ENCODE measurements at places on chromosomes 5 and 9.
A peak's percentile ranks its signal among the peaks of the same experiment; 100 is the strongest.

GRCh38 chr9:79569814-79570447 is 1.8 kb upstream of the TLE4 start:
- no peak for DNase-seq

DNA sequence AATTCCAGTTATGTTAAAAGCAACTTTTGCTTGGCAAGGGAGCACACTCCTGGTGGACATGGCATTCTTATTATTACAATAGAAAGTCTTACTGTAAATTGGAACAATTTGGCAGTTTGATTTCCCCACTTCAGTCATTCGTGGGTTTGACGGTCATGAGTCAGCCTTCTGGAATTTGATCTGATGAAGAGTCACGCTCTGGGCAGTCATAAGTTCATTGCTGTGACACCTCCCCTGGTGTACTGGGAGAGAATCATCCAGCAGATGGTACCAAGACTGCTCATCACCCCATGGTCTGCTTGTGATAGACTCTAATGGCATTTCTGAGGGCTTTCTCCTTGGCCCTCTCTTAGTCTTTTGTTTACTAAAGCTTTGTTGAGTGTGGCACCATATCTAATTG is 53.8 kb downstream of the GLRA1 start:
- no peak for DNase-seq

GRCh38 chr9:68964765-68965164 is 49.1 kb downstream of the PRKACG start:
- DNase-seq: no peak

DNA sequence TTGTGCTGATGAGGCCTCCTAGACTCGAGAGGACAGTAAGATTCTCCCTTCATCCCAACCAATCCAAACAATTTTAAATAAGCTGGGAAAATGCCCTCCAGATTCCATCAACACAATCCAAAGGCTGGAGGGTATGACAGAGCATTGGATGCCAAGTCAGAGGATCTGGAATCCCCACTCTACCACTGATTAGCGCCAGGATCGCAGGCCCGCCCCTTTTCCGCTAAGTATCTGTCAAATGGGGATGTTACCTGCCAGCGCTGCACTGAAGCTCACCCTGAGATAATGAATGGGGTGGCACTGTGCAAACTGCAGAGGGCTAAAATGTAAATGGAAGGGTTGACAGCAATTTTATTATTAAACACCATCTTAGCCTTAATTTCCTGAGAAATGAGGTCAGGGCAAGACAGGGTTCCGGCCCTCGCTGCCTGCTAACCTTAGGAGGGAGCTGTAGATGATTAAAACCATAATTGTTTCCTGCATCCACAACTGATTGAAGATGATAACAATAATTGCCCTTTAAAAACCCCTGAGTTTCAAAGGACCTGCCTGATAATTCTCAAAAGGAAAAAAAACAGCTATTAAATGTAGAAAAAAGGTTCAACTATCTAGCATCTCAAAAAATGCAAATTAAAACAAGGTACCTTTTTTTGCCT is 31.6 kb upstream of the GABBR2 start:
- no peak for DNase-seq

- no peak for DNase-seq
These were observed 31.3 kb upstream of the SLC36A2 start for GRCh38 chr5:151378616-151379015.

DNA sequence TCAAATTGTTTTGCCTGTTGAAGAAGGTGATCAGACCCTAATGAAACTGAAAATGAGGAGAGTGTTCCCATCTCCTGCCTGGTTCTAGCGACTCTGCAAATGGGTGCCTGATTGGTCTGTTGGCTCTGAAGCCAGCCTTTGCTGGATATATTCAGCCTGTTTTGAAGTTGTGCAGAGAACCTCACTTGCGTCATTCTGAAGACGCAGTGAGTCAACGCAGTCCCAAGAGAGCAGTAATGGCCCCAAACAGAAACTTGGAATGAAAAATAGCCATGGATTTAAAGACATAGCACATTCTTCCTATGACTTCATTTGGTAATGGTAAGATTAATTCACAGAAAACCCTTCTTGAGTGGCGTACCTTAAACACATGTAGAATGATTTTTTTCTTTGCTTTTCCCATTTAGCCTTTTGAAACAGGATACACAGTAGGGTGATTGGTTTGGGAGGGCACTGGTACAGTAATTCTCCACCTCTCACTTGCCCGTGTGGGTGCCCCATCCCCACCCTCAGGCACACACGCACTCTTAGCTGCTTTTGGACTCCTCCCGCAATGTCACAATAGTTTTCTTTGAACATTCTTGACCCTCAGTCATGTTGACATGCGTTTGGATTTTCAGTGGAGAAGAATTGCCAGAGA is 54.1 kb upstream of the ABL1 start:
- no peak for DNase-seq

DNA sequence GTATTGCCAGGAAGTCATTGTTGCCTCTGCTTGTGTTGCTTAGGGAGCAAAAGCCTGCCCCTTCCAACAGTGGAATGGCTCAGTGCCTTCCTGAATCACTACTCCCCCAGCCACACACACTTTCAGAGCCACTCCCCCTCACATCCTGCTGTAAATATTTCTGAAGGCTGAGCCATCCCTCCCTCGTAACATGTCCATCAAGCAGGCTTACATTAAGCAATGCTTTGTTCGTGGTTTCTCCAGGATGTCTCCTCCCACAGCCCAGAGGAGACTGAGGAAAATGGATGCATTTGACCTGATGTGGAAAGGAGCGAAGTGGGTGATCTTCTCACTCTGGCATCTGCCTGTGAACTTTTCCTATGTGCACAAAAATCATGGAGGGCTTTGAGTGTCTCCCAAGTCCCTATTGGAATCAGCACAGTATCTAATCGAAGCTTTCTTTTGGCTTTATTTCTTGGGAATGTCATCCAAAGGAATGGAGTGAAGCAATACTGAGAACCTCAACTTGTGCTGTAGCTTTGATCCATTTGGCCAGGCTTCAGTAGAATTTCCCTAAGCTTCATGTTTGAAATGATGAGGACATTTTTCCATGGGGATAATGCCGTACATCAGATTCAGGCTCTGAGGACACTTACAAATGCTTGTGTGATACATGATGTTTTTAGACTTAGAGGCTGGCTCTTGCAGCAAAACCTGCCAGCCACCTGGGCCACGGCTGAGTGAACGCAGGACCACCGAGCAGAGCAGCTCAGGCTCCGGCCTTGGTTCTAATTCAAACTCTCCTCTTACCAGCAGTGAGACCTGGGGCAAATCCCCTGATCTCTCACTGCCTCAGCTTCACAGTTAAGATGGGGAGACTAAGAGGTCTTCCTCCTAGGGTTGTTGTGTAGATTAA is 389.1 kb downstream of the ENC1 start:
- DNase-seq: peak; percentile 62

GRCh38 chr9:93869863-93870262 is 85.3 kb downstream of the BARX1 start:
- DNase-seq: no peak

DNA sequence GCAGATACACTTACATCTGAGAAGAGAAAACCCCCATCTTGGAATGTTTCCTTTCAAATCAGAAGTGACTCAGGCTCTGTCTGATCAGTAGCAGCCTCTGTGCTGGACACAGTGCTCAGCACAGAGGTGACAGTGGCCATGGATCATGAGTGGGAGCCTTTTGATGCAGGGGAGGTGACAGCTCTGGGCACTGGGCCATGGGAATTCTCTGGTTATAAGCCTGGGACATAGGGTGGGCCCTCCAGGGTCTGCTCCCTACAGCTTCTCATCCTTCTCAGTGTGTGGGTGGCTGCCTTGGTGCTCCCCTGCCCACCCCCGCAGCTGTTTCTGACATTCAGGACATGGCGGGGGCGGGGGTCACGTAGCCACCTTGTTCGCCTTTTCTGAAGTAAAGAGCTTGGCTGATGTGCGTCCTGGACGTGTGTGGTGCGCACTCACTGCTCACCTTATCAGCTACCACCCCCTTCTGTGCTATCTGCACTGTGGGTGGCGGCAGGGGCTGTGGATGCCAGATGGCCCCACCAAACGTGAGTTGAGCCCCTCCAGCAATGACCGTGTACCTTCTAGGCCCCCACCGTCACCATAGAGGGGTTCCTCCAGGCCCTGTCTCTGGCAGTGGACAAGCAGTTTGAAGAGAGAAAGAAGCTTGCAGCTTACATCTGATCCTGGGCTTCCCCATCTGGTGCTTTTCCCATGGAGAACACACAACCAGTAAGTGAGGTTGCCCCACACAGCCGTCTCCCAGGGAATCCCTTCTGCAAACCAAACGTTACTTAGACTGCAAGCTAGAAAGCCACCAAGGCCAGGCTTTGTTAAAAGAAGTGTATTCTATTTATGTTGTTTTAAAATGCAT is 24.0 kb downstream of the TRIP13 start:
- DNase-seq: no peak

DNA sequence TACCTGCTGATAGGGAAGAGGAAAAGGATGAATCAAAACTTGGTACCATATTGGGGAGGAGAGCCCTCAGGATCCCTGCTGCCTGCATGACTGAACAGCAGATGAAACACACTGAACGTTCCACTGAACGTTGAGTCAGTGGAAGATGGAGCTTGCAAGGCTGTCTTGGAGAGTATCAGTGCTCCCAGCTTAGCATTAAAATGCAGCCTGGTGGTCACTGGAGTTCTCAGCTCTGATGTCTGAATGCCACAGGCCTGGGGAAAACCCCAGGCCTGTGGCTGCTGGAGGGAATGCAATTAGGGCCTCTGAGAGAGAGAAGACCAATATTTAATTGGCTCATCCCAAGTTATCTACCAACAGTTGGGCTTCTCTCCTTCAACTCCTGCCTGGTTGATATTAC is 54.5 kb downstream of the PDE4D start:
- no peak for DNase-seq

DNA sequence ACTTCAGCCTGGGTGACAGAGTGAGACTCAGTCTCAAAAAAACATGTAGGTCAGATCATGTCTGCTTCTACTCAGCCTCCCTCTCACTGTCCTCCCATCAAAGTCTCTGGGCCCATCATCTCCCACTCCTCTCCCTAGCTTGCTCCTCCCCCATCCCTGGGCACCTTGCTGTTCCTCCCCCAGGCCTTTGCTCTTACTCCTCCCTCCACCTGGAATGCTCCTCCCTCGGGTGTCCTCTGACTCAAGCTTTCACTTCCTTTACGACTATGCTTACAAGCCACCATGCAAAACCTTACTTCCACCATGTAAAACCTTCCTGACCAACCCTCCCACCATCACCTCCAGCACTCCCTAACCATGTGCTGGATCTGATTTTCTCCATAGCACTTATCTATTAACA is 51.5 kb downstream of the MTMR12 start:
- no peak for DNase-seq

DNA sequence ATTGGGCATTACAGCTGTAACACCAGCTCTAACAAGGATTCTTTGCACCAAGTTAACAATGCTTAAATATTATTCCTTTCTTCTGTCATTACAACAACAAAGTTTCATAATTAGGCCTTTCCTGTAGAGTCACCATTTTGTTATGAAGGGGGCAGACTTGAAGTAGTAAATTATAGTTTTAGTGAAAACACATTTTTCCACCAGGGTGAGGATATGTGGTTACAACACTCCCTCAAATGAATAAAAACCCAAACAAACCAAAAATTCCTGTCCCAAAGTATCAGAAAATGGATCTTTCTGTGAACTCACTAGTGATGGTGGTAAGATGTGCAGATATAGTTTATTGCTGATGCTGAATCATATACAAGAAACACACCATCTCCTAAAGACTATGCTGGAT is 250.5 kb upstream of the TUT7 start:
- no peak for DNase-seq

GRCh38 chr5:126869005-126869451 is 92.1 kb downstream of the LMNB1 start:
- no peak for DNase-seq
